Activated CD4-positive, CD25-positive, alpha-beta regulatory T cell treated with anti-CD3 and anti-CD28 coated beads, Interleukin-2, amount 50 U/mL, for 16 hours (primary cell): ENCODE measurements at places on chromosomes 5 and 9.

DNA sequence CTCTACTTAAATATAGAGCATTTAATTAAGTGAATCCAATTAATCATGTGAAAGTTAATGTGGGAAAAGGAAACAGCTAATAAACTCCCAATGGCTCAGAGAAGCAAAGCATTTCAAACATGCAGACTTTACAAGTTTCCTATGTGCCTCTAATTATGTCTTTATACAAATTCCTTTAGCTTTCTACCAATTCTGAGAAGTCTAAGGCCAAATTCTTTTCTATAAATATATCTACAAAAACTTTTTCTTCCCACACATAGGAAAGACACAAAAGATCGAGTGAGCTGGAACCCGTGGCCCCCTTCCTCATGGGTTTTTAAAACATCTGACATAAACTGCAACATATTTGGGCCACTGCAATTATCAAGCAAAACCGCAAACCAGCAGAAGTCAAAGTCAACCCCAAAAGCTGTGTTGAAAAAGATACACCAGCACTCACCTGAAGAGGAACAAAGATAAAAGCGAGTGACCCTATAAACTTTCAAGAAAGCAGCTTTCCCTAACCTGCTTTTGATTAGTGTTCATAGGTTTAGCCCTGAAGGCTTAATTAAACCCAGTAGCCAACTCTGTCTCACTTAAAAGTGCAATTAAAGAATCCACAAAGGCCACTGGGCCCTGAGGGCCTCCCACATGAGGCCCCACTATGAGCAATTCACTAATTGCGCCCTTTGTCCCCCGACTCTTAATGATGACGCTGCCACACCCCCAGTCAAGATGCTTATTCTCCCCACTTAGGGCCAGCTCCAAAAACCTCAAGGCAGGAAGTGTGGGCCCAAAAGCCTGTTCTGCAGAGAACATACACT is 12.1 kb downstream of the SEMA5A start:
- no peak for DNase-seq

DNA sequence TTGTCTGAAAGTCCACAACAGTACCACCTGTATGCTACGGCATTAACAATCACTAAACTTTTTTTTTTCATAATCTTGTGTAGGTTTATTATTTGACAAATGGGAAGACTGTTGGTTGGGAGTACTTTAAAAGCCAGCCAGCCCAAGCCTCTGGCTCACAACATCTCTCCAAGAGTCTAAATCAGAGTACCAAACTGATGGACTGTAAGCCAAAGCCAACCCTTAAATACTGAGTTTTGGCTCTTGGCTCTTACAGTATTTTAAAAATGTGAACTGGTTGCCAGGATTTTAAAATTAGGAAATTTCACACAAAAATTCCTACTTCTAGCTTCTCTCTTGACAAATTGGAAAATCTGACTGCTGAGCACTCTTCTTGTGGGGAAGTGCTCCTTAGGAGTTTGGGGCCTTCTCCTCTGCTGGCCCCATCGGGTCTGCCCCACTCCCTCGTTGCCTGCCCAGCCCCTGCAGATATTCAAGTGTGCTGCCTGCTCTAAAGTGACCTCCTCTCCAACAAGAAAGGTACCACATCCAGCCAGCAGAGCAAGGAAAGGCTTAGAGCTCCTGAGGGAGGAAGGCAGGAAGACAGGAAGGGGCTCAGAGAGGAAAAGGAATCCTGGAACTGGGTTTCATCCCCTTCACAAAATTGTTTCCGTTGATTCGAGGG is 21.8 kb upstream of the TMOD1 start:
- no peak for DNase-seq

DNA sequence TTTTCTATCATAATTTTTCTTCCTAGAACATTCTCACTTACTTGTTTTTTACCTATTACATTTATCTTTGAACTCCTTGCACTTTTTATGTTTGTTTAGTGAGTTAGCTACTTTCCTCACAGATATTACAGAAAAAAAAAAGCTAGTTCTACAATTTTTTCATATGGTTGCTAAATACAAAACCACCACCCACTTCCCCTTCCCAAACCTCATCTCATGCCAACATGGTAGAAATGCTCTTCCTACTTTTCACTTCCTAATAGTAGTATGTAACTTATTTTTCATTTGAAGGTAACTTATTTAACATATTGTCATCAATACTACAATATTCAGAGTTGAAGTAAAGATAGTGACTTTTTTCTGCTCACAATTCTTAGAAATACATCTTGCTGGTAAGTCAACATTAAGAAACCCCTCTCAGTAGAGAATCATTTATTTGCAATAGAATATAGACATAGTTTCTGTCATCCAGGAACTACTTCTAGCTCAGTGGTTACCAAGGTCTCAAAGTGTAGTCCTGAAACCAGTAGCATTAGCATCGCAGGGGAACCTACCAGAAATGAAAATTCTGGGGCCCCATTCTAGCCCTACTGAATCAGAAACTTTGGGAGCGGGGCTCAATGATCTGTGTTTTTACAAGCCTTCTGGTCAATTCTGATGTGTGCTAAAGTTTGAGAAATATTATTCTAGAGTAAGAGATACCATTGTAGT is 1124.6 kb downstream of the DTWD2 start:
- DNase-seq, result no peak

DNA sequence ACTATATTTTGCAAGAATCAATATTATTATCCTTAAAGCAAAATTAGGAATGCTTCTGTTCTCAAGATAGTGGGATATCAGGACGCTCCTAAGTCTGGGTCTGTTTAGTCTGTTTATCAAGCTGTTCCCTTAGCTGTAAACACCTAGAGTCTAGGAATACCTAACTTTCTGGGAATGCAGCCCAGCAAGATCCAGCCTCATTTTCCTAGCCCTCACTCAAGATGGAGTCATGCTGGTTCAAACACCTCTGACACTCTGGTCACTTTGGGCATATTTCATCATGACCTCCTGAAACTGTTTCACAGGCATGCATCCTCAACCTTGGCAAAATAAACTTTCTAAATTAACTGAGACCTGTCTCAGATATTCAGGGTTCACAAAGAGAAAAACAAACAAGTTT is 14.4 kb upstream of the MRPS30 start:
- no peak for DNase-seq

- DNase-seq, result no peak
These were observed 50.0 kb downstream of the HACD4 start for GRCh38 chr9:20981486-20981885.

GRCh38 chr9:114893221-114894010 is 37.0 kb downstream of the TNFSF8 start:
- DNase-seq, result no peak

- no peak for DNase-seq
These were observed 6.1 kb downstream of the ZDHHC21 start for GRCh38 chr9:14687042-14687719.
